ENCODE measurements at places on chromosomes 13 and 19.
A peak's percentile ranks its signal among the peaks of the same experiment; 100 is the strongest.

DNA sequence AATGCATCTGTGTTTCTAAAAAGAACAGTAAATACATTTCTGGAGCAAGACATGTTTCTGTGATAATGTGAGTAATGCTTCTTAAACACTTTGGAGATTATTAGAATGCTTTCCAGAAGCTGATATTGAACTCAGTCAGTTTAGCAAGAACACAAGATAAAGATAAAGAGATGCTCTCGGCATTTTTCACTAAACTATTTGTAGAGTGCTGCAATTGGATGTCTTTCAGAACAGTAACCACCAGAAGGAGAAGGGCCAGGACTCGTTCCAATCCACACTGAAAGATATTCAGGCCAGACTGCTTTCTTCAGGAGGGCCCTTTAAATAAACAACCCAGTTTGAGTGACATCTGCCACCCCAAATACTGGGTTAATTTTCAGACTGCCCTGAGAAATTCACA, 456.0 kb downstream of the TBC1D4 start:
- no peak for DNase-seq

DNA sequence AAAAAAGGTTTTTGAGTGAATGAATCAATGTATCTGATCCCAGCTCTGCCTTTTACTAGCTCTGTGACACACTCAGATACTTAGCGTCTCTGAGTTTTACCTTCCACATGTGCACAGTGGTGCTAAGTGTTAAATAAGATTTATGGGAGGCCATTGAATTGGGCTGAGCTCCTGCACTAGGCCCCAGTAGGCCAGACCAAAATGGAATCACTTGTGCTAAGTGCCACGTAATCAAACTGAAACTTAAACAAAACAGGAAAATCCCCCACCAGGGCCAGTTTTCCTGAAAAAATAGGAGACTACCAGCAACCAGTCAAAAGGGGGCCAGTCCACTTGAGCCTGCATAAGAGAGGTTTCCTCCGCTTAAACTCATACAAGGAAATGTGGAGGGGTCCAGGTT, 40.9 kb downstream of the GJA3 start:
- no peak for DNase-seq

DNA sequence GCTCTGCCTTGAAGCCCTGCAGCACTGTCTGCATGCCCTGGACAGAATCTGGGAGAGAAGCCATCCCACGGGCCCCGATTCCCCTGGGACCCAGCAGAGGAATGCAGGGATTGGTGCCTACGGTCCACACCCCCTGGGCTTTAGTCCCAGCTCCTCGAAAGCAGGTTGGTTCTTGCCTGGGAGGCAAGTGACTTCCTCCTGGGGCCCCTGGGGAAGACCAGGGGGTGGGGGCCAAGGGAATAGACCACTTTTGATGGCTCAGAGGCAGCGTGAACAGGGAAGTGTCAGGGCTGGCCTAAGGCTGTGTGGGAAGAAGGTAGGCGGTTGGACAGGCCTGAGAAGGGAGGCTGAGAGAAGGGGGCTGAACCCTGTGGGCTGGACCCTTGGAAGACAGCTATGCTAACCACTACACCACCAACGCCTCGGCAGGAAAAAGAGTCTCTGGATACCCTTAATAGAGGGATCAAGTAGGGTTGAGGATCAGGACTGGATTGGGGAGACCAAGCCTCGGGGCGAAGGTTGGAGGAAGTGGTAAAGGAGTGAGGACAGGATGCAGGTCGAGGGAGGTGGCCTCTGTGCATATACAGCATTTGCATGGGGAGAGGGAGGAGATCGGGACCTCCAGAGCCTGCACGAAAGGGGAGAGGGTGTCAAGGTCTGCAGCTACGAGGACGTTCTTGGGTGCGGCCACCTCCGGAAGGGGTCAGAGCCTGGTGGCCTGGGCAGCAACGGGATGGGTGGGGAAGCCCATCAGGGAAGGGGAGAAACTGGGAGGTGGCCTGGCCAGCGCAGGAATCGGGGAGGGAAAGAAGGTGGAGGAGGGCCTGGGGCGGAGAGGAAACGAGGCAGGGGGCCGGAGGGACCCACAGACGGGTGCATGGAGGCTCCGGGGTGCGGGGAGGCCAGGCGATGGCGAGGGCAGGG, 709 bp downstream of the DPP9 start:
- peak; percentile 43 for DNase-seq

DNA sequence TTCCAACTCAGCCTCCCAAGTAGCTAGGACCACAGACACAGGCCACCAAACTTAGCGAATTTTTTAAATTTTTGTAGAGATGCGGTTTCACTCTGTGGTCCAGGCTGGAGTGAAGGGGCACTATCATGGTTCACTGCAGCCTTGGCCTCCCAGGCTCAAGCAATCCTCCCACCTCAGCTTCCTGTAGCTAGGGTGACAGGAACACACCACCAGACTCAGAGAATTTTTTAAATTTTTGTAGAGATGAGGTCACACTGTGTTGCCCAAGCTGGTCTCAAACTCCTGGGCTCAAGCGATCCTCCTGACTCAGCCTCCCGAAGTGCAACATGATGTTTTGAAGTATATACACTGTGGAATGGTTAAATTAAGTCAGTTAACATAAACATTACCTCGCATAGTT, 263.6 kb downstream of the OXGR1 start:
- DNase-seq: no peak

- DNase-seq: no peak
These were observed 1027.3 kb downstream of the UQCRFS1 start for GRCh38 chr19:28185646-28186045.

GRCh38 chr19:21604351-21604926, 99.0 kb downstream of the ZNF429 start:
- DNase-seq: peak; percentile 6

DNA sequence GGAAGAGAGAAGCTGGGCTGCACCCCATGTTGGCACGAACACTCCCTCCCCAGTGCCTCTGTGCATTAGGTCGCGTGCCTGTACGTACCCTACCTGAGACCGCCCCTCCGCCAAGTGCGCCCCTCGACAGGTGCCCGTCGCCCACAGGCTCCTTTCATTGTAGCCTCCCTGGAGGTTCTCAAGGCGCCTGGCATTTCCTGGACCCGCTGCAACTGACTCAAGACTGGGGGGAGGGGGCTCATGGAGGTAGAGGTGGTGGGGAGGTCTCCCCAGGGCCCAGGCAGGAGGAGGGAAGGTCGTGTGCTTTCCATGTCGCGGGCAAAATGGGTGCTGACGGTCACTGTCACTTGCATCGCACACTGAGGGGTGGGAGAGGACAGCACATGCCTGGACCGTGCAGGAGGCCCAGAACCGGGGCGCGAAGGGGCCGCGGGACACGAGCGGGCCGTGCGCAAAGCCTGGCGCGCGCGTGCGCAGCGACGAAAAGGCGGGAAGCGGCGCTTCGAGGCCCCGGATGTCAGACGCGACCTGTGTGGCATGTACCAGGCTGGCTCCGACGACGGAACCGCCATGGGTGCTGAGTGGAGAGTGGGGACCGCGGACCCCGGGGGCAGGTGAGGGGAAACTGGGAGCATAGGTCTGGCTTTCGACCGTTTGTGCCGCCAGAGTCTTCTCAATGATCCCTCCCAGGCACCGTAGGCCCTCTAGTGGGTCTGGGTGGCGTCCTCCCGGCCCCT, 16.5 kb downstream of the NFIX start:
- DNase-seq: no peak

GRCh38 chr13:28568286-28568685, 73.4 kb upstream of the FLT1 start:
- DNase-seq: peak; percentile 67

DNA sequence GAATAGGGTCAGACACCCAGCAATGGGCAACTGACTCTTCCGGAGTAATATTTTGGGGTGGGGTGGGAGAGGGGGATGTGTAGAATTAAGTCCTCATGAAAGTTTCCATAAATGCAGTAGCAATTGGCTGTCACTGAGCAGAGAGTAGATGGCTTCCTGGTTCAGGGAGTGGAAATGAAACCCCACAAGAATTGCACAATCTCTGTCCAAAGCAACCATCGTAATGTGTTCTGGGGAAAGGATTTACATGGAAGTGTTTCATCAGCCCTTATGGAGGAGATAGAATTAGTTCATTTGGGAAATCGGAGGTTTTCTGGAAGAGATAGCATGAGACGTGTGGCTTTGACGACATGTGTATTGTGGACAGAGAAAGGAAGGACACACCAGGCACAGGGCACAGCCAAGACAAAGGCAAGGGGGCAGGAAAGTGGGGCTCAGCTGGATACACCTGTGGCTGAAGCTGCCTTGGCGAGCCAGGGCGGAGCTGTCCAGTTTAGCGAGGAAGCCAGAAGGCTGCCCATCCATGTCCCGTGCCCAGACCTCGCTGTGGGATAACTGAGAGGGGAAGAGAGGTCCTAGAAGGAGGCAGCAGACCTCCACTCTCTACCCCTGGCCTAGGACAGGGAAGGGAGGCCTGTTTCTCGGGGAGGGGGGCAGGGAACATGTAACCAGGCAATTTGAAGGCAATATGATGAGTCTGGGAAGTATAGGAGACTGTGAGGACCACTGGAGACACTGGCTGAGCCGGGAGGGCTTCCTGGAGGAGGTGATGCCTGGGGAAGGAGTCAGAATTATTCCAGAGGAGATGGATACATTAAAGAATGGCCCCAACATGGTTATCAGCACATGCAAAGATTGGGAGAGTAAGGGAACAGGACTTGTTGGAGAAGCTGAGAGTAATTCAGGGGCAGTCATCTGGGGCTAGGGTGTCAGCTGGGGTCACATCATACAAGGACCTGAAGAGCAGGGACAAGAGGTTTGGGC, 2.6 kb upstream of the CLEC4G start:
- peak; percentile 88 for DNase-seq

GRCh38 chr13:80363890-80364503, 23.1 kb upstream of the SPRY2 start:
- peak; percentile 47 for DNase-seq

DNA sequence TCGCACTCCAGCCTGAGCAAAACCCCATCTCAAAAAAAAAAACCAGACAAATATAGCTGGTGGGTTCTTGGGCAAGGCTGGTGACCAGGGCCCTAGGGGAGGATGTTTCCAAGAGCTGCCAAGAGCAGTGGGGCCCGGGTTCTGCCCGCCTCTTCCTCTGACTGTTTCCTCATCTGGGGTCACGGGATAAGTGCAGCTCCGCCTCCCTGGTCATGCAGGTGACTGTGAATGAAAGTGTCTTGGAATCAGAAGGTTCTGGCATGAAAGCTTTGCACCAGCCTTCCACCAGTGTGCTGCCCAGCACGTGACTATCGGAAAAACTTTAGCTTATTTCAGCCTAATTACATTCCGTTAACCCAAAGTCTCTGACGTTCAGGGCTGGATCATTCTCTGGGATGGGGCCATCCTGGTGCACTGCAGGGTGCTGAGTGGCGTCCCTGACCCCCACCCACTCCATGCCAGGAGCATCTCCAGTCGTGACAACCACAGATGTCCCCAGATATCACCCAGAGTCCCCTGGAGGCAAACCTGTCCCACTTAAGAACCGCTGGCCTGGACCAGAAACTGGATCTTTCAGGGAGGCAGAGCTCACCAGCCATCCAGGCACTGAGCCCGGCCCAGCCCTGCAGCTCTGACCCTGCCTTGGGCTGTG, 85.6 kb downstream of the GNG7 start:
- DNase-seq: peak; percentile 86

GRCh38 chr19:43976732-43977131, 7.3 kb upstream of the ZNF155 start:
- no peak for DNase-seq

- no peak for DNase-seq
These were observed 301 bp upstream of the ZNF610 start for GRCh38 chr19:52335768-52336116.

GRCh38 chr19:31377736-31378135, 28.5 kb upstream of the TSHZ3 start:
- no peak for DNase-seq

DNA sequence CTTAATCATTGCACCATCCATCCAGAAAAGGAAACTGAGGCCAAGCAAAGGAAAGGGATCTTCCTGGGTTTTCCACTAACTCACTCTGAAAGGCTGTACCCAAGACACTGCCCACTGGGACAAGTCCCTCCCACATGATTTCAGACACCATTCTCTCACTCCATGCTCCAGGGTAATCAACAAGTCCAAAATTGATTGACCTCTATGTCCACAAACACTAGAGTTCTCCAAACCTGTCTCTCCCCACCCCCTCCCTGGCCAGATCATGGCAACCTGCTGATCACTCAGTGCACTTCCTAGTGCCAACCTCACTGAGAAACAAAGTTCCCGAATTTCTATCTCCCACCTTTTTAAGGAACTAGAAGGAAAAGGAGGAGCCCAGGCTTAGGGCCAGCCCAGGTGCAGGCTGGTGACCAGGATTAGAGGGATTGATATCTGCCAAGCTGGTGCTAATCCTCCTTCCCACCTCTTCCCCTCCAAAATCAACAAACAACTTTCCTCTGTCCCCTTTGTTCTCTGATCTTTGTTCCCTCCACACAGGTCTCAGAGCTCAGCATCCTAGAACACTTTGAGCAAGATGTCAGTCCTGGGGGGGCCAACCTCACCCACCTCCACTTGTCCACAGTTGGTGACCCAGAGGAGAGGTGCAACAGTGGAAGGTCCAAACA, 2.4 kb upstream of the CYP2A13 start:
- no peak for DNase-seq

DNA sequence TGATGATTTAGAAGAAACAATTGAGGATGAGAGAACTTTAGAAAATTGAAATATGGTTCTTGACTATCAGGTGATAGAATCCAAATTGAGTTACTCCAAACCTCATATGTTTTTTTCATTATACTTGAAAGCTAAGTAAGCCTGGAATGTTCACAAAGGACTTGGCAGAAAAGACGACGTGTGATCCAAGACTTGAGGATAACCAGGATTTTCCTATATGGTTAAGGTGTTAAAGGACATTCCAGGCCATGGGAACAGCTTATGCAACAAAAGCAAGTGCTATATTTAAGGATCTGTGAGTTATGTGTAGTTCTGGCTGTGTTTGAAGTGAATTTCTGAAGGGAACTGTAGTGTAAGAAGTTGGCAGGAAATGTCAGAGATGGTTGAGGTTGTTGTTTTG, 52.5 kb downstream of the SLITRK1 start:
- no peak for DNase-seq

DNA sequence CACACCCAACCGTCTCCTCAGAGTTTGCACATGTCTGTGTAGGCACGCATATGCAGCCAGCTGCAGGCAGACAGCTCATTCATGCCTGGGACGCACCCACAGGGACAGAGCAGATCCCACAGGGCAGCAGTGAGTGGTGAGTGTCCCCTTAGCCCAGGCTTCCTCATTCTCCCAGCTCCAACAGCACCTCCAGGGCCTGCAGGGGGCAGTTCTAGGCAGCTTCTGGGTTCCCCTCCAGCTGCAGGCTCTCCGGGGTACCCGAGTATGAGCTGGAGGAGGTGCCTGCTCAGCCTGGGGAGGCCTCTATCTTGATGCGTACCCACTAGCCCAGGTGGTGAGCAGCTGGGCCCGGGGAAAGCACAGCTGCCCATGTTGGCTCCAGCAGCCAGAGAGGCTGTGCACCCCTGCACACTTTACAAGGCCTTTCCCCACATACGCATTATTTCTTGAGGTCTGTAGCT, 1.3 kb upstream of the SHANK1 start:
- peak; percentile 60 for DNase-seq

Measured in suppressor macrophage (primary cell).